Psoas muscle (tissue), 8 donors: ENCODE measurements at places on chromosomes 11 and 22. TPM values are rescaled to one million over a fixed set of nuclear protein-coding genes. Genes with fewer than 3 reads are reported as not detected.
A peak's percentile ranks its signal among the peaks of the same experiment; 100 is the strongest.

CLDN5 gene
- total RNA-seq, result 23.0 TPM

GRCh38 chr11:68661014-68661413 is 23.3 kb upstream of the GAL start:
- DNase-seq, result no peak
- peaks cover 5% of the 10 kb centered on the region for H3K27me3 ChIP-seq
- no peak overlapping the region for H3K4me3 ChIP-seq

DNA sequence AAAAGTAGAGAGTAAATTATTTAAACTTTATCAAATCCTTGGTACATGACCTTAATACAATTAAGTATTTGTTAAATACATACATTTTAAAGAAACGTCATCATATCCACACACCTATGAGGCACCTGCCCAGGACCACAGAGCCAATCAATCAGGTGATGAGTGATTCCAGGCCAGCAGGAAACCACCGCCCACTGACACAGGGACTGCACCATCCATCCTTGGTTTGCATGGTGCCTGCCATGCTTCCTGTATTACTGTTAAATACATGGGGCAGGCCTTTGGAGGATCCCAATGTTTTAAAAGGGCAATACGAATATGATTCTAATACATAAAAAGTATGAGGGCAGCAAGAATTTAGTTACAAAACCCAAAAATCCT is 7.0 kb upstream of the TBC1D10A start:
- no peak for DNase-seq
- peaks cover 12% of the 10 kb centered on the region for H3K4me1 ChIP-seq
- no peak overlapping the region for H3K4me3 ChIP-seq
- H3K36me3 ChIP-seq, result peaks cover 83% of the 10 kb centered on the region

GRCh38 chr11:117876059-117876340 is 458 bp downstream of the FXYD6 start:
- no peaks in the 10 kb centered on the region for H3K4me1 ChIP-seq
- peaks cover 24% of the 10 kb centered on the region for H3K27me3 ChIP-seq
- H3K4me3 ChIP-seq, result peak overlapping the region; percentile 68
- no peak for DNase-seq
- peak overlapping the region; percentile 55 for H3K27ac ChIP-seq
- H3K36me3 ChIP-seq, result no peaks in the 10 kb centered on the region

GRCh38 chr22:19271856-19272535 is 19.5 kb downstream of the CLTCL1 start:
- H3K27me3 ChIP-seq, result no peaks in the 10 kb centered on the region
- DNase-seq, result no peak
- no peak overlapping the region for H3K4me3 ChIP-seq
